ENCODE measurements at places on chromosomes 7 and 10.

- no peak for DNase-seq
Observed at GRCh38 chr10:3829156-3830050, 44.4 kb upstream of the KLF6 start.

- DNase-seq, result no peak
Observed at GRCh38 chr7:121452389-121452788, 56.3 kb upstream of the FAM3C start.

DNA sequence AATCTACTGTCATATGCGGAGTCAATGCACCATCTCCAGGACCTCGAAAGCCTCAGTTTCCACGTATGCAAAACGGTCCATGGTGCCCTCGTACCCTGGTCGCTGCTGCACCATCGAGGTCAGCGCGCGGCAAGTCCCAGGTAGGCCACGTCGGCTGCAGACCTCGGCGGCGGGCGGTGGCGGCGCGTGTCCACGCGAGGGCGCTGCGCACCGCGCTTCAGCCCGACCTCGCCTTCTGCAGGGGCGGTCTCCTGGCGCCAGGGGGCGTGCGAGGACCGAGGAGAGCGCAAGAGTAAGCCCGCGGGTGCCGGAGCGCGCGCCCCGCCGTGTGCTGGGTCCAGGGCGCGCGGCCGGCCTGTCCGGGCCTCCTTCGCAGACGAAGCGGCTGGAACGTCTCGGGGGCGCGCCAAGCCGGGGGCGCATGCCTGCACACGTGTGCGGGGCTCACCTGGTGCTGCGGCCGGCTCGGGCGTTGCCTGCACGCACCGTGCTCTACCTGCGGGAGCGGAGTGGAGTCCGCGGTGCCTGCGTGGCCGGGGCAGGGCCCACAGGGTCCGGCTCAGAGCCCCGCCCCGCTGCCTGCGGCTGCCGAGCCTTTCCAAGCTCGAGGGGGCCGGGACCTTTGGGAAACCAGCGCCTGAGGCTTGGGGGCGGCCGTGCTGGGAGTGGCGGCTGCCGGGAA, 54.0 kb downstream of the GLRX3 start:
- DNase-seq, result peak; percentile 48

- peak; percentile 19 for DNase-seq
Observed at GRCh38 chr10:114576132-114576487, 82.0 kb downstream of the ABLIM1 start.

DNA sequence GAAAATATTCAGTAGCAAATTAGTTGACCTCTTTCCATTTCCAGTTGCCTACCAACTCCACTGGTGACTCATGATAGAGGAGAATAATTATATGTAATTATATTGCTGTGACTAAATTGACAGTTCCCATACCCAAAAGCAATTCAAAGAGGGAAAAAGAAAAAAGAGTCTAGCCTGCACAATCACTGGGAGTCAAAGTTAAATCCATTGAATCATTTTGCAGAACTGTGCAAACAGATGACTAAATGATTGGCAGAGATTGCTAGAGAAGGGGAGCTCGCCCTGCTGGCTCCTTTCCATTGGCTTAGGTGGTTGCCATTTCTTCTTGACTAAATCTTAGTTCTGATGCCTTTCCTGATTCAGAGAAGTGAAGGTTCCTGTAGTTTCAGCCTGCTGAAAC, 1228.6 kb upstream of the SORCS1 start:
- no peak for DNase-seq

DNA sequence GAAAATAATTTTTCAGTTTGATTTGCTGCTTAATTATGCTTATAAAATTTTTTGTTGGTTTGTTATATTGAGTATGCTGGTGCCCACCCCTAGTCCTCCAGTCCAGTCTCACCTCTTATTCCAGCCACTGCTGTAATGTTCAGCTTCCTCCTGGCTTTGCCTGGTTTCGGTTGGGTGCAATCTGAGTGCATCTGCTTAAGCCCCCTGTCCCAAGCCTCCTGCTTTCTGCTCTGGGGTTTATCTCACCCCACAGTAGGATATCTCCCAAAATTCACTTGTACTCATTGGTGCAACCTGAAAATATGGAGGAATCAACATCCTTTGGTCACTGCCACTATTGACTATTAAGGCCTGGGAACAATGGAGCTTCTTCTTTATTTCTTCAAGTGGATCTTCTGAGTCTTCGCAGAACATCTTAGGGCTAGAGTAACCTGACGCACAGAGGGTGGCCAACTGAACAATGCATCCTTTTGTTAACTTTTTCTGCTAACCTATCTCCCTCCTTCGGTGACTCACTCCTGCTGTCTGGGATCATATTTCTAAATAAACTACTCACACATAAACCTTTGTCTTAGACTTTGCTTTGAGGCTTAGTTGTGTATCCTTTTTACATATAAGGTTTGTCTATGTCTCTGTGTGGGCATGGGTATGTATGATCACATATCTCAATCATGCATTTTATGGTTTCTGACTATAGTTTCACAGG, 19.1 kb upstream of the SOSTDC1 start:
- no peak for DNase-seq
